ENCODE measurements at places on chromosomes 7 and 10.
A peak's percentile ranks its signal among the peaks of the same experiment; 100 is the strongest.

GRCh38 chr7:139359366-139360209 is at the start of gene LUC7L2:
LUC7L2 (plus strand) TSS chr7:139359894; CDS start chr7:139360262, 368 bp downstream.
- peak; percentile 99 for DNase-seq

GRCh38 chr7:124942399-124942798 is 12.8 kb upstream of the POT1 start:
- no peak for DNase-seq

GRCh38 chr10:5691786-5692185 is 7.1 kb downstream of the TASOR2 start:
- no peak for DNase-seq

DNA sequence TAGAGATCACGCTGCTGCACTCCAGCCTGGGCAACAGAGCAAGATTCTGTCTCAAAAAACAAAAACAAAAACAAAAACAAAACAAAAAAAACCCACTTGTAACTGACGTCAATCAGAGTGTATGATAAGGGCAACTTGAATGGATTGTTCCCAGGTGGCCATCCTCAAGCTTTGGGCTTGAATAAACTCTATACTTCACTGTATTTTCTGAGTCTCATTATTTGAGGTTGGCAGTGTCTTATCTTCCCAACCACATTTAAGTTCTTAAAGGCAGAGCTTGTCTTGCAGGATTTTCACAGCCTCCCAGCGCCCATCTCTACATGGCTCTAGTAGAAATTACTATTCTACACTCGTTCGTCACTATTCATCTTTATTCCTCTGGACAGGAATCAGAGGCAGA is 5.1 kb upstream of the OAT start:
- DNase-seq: no peak

DNA sequence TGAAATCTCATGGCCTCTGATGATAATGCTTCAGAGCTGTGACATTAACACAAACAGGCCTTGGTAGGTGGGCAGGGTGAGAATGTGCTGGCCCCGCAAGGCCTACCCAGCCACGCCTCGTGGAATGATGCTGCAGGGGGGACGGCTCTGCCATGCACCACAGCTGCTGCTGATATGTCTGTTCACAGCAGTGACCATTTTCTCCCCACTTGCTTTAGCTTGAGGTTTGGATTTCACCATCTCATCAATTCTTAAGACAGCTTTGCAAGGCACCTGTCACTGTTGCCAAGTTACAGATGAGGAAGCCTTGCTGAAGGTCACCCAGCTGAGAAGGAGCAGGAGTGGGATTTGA is 128.3 kb downstream of the PTPN20 start:
- DNase-seq: no peak

DNA sequence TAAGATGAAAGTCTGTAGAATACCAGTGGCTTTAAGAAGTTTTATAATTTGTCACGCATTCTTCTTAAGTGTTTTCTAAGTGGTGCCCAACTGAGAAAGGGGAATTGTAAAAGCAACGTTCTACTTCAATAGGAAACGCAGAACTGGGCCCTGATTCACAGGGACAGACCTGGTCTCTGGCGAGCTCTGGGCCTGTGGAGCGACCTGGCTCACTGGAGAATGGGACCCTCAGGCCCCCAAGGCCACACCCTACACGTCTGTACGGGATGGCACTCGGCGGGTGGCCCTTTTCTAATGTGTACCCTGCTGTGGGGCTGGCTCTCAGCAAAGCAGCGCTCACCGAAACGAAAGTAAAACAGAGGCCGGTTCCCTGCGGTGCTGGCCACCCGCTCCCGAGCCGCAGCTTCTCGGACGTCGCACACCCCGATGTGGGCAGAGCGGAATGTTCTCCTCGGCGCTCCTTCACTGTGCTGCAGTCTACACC is 205.0 kb downstream of the DIP2C start:
- DNase-seq: no peak

GRCh38 chr7:114109304-114109703 is 190.5 kb upstream of the PPP1R3A start:
- no peak for DNase-seq

- peak; percentile 61 for DNase-seq
Measured at GRCh38 chr10:97861097-97861750, 11.6 kb downstream of the GOLGA7B start.

DNA sequence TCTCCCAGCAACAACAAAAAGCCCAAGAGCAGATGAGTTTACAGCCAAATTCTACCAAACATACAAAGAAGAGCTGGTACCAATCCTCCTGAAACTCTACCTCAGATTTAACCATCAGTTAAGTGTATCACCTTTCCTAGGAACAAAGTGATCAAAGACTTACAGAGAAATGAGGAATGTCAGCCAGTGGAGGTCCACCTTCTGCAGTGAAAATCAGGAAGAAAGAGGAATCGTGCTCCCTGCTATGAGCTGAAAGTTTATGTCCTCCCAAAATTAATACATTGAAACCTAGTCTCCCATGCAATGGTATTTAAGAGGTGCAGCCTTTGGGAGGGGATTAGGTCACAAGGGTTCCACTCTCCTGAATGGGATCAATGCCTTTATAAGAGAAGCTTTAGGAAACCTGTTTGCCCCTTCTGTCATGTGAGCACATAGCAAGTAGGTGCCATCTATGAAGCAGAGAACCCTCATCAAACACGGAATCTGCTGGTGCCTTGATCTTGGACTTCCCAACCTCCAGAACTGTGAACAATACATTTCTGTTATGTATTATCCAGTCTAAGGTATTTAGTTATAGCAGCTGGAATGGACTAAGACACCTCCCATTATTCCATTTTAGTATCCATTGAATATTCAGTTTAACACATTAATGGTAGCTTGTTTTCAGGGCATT is 139.0 kb upstream of the FZD8 start:
- DNase-seq: no peak

GRCh38 chr10:103465411-103466179 is 6.9 kb upstream of the CALHM1 start:
- DNase-seq: no peak

DNA sequence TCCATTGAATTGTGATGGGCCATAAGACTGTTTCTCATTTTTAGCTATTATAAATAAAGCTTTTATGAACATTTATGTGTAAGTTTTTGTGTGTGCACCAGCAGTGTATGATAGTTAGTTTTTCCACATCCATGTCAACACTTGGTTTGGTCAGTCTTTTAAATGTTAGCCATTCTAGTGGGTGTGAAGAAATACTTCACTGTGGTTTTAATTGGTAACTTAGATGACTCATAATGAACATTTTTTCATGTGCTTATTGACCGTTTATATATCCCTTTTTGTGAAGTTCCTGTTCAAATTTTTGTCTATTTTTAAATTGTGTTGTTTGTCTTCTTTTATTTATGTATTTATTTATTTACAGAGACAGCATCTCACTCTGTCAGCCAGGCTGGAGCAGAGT is 23.6 kb upstream of the PDK4 start:
- no peak for DNase-seq

GRCh38 chr7:44796034-44796503 is 412 bp upstream of the PPIA start:
- DNase-seq: peak; percentile 45

DNA sequence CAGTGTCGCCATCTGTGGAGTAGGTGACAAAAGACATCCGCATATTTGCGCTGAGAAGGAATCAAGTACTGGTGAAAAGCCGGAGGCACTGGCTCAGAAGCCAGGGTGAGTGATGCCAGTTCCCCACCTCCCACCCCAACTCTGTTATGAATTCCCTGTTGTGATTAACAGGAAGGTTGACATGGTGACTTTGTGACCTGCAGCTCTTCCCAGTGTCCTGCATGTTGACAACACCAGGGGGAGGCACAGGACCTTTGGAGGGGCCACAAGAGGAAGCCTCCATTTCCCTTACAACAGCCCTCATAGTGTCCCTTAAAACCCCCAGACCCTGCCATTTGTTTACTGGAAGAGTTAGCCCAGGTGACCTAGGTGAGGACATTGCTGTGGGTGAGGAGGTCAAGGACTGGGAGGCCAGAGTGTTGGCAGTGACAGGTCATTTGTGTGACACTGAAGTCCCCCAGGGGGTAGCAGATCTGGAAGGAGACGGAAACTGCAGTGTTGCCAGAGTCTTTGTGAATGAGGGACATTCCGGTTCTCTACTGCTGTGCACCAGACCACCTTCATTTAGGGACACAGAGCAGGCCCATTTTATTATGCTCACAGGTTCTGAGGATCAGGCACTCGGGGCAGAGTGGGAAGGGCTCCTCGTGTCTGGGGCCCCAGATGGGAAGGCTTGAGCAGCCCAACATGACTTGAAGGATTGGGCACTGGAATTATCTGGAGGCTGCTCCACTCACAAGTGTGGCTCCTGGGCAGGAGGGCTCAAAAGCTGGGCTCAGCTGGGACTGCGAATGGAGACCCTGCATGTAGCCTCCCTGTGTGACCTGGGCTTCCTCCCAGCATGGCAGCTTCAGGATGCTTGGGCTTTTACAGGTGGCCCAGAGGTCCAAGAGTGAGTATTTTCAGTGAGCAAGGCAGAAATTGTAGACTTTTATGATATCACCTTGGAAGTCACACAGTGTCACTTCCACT is 13.0 kb upstream of the ANTXRL start:
- no peak for DNase-seq

- no peak for DNase-seq
Measured at GRCh38 chr7:33423646-33424020, 294.3 kb downstream of the BBS9 start.

- DNase-seq: no peak
Measured at GRCh38 chr7:113812591-113813255, 106.1 kb downstream of the PPP1R3A start.

GRCh38 chr10:70376436-70377378 is 5.7 kb downstream of the LRRC20 start:
- DNase-seq: no peak

DNA sequence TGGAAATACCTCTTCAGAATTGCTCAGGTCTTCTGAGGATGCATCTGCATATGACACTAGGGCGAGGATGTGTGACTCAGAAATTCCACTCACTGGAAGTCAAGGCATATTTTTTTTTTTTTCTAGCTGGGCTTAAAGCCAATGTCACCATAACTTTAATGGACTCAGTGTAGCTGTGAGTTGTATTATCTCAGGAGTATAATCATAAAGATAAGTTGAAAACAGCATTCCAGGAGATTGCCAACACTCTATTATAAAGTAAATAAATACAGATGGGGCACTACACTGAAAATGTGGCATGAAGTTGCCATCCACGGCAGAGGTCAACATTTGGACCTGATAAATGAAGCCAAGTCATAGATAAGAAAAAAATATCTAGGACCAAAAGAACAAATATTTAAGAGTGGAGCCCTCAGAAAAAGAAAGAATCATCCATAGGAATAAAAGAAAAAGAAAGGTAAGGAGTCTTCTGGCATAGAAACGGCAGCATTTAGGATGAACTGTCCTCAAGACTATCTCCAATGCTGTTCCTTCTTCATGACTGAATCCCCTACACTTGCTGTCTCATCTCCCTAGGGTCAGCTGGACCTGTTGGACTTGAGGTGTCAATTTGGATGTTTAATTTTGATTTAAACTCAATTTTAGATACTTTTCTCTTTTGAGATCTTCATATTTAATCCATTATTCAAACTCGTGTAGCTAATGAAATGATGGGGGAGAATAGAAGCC is 72.9 kb upstream of the CAV2 start:
- no peak for DNase-seq

DNA sequence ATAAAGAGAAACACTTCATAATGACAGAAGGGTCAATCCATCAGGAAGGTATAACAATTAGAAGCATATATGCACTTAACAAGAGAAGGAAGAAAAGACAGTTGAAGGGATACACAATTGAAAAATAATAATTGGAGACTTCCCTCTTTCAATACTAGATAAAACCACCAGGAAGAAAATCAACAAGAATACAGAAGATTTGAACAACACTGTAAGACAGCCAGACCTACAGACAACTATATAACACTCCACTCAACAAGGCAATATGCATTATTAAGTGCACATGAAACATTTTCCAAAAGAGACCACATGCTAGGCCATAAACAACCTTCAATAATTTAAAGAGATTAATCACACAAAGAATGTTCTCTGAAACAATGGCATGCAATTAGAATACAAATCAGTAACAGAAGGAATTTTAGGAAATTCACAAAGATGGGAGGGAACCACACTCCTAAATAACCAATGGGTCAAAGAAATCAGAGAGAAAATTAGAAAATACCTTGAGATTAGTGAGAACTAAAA is 35.1 kb downstream of the ZNF438 start:
- DNase-seq: no peak

- DNase-seq: no peak
Measured at GRCh38 chr10:88908194-88908593, 28.1 kb downstream of the STAMBPL1 start.

DNA sequence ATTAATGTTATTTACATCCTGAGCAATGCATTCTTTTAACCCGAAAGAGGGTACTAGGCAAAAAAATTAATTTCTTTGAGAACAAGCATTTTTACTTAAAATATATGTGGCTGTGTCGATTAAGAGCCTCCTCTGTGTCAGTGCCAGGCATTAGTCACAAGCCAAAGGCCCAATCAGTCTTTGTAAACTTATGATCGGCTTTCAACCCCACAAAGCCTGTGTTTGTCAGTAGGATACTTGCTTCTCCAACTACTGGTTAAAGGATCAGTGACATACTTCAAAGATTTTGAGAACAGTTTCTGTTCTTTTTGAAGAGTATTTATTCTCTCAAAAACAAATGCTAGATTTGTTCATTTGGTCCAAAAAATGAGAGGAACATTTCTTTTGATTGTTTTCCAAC is 159.3 kb downstream of the NRCAM start:
- no peak for DNase-seq

GRCh38 chr10:96413151-96413787 is 54.5 kb upstream of the OPALIN start:
- DNase-seq: no peak

GRCh38 chr7:135486261-135486920 is 23.5 kb downstream of the CNOT4 start:
- DNase-seq: no peak

DNA sequence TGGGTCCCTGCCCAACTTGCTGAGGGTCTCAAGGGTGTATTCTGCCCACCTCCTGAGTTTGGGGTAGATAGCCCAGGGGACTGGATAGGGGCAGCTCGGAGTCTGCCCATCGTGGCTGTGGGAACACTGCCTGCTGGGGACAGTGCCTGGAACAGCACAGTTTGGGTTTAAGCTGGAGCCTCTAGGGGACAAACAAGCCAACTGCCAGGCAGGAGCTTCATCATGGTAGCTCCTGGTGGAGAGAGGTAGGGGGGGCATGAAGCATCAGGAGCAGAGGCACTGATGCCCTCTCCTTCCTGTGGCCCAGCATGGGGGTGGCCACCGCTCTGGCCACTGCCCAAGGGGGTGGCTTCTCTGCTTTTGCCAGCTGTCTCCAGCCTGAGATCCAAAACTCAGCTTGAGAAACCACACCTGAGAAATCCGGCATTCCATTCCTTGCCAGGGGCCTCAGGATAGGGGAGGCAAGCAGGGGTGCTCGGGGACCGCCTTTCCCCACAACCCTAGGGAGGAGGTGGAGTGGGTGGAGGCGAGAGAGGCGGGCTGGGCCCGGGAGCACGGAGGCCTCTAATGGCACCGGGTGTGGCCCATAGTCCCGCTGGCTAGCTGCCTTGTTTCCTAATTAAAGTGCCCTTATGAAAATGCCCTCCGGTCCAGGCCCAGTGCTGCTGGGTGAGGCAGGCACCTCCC is 47.6 kb downstream of the UNC5B start:
- DNase-seq: no peak

- no peak for DNase-seq
Measured at GRCh38 chr10:110349831-110350230, 45.1 kb upstream of the SMNDC1 start.
